Hypothalamus (tissue), 51 donors: ENCODE measurements at places on chromosomes 4 and X.

GRCh38 chr4:88759039-88759894 is 61.6 kb upstream of the NAP1L5 start:
- no peak for DNase-seq

GRCh38 chr4:107945809-107946208 is 14.5 kb downstream of the CYP2U1 start:
- no peak for DNase-seq

- no peak for DNase-seq
Observed at GRCh38 chrX:70128071-70128470, 5.2 kb upstream of the IGBP1 start.

GRCh38 chr4:125705681-125706080 is 390.9 kb downstream of the FAT4 start:
- no peak for DNase-seq

- DNase-seq, result no peak
Observed at GRCh38 chr4:61379406-61379805, 179.3 kb downstream of the ADGRL3 start.

DNA sequence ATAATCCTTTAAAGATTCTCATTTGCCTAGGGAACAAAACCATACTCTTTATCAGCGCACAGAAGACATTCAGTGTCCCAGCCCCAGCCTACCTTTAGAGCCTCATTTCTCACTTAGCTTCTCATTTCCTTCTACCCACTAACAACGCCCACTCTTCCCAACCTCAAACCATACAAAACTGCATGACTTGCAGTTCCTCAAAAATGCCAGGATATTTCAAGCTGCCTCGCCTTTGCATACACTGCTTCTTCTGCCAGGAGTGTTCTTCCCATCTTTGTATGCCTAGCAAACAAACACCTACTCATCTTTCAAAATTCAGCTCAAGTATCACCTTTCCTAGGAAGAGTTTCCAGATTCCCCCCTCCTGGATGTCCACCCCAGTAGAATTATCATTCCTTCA is 129.9 kb upstream of the ADGRL3 start:
- no peak for DNase-seq

- DNase-seq, result no peak
Observed at GRCh38 chr4:11769434-11769833, 340.7 kb upstream of the HS3ST1 start.

DNA sequence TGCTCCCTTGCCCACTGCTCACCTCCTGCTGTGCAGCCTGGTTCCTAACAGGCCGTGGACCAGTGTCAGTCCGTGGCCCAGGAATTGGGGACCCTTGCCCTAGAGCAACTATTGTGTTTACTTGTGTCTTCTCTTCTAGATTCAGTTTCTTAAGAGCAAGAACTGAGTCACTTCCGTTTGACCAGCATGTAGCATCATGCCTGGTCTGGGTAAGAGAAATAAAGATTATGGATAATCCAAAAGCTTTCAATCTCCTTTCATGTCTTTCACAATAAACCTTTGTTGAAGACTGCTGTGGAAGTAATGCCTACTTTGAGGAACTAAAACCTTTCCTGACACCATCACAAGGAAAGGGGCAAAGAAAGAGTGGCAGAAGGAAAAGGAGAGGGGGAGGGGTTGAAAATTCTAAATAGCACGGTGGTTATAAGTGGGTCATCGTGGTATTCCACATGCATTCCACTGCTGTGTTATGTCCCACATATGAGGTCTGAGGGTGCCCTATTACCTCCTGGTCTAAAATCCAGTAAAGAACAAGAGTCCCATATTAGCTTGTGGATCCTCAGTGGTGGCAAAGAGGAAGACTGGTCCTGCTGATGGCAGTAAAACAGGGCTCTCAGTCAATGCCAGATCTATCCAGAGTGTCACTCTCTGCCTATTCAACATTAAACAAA is 133.4 kb downstream of the RASL11B start:
- DNase-seq, result no peak

DNA sequence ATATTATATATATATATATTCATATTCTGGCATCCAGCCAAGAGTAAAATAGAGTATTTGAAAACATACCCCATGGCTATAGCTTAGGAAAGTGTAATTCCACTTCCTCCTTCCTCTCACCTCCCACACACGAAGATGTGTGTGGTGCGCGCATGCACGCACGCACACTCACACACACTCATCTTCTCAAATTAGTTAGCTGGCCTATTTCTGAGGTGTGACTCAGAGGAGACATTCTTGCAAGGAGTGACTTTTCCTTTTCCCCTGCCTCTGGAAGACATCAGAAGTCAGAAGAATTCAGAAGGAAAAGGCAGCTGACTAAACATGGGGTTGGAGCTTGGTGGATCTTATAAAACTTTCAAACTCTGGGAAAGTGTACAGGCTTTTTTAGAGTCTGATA is 8.8 kb downstream of the ENPEP start:
- no peak for DNase-seq

DNA sequence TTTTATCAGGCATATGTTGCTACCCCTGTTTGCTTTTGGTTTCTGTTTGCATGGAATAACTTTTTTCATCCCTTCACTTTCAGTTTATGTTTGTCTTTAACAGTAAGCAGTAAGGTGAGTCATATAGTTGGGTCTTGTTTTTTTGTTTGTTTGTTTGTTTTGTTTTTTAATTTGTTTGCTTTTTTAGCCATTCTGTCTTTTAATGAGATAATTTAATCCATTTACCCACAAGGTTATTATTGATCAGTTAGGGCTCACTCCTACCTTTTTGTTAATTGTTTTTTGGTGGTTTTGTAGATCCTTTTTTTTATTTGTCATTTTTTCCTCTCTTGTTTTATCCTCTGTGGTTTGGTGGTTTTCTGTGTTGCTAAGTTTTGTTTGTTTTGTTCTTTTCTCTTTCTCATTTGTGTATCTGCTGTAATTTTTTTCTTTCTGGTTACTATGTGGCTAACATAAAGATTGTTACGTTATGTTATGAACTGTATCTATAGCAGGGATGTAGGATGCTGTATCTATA is 379.5 kb upstream of the MAD2L1 start:
- DNase-seq, result no peak

- DNase-seq, result no peak
Observed at GRCh38 chr4:121977251-121978171, 25.7 kb upstream of the TRPC3 start.

DNA sequence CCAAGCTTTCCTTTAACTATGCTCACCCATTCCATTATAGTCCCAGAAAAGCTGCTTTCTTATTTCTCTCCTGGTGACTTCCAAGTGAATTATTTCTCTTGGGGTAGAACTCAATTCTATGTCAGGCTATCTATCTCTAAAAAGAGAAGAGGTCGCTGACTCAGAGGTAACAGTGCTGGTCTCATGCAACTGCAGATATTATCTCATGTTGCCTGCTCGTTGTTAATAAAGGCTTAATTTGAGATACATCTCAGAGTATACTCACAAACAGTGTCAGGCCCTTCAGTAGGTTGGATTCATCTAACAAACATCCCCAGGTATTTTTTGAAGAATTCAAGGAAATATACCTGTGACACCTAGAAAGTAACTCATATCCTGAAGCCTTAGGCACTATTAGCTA is 2.7 kb downstream of the TMEM154 start:
- DNase-seq, result no peak

DNA sequence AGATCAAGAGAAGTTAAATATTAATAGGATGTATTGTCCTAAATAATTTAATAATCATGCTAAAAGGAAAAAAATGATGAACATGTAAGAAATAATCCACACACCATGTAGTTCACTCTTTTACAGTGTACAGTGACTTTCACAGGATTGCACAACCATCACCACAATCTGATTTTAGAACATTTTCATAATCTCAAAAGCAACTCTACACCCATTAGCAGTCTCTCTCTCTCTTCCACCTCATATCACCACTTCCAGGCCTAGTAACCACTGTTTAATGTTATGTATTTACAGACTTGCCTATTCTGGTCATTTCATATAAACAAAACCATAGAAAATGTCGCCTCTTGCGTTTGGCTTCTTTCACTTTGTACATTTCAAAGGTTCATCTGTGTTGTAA is 153.4 kb downstream of the FSTL5 start:
- no peak for DNase-seq
